ENCODE measurements at places on chromosomes 16 and 17. TPM values are rescaled to one million over a fixed set of nuclear protein-coding genes. Genes with fewer than 3 reads are reported as not detected.

GRCh38 chr17:73462823-73463222, 151.0 kb upstream of the CDC42EP4 start:
- DNase-seq: no peak

DNA sequence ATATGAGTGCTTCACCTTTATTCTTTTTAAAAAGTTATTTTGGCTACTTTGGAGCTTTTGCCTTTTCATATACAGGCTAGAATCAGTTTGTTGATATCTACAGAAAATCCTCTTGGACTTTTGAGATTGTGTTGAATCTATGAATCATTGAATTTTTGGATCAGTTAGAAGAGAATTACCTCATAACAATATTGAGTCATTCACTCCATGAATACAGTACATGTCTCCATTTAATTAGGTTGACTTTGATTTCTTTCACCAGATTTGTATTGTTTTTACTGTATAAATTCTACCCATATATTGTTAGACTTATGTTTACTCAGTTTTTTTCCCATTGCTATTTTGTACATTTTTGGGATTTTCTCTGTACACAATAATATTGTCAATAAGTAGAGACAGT, 54.4 kb downstream of the TAOK1 start:
- DNase-seq: no peak

DNA sequence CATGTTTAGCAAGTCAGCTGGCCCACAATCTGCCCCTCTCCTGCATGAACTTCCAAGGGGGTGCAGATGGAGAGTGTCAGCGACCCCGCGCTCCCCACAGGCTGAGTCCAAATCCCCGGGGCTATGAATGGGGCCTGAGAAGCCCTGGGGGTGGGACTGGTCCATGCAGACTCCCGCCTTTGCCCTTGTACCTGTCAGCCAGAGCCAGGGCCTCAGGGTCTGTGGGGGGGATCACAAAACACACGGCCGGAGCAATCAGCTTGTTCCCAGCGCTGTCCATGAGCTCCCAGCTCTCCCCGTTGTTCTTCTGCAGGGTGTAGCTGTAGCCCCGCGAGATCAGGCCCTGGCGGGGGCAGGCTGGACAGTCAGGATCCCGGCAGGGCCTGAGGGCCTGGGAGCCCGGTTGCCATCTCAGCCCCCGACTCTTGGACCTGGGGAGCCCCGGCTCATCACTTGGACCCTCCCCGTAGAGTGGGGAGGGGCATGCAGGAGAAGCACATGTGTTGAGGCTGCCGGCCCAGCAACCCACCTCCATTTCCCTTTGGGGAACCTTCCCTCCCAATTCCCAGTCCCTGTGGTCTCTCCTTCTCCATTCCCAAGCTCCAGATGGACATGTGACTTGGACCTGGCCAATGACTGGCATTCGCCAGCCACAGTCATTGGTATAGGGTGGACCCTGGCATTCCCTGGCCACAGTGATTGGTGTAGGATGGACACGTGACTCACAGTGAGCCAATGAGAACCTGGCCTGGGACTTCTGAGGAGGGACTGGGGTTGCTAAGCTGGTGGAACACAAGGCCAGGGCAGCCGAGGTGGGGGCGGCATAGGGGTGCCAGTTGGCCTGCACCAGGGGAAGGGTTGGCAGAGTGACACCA, 42.4 kb downstream of the PPL start:
- DNase-seq: no peak

DNA sequence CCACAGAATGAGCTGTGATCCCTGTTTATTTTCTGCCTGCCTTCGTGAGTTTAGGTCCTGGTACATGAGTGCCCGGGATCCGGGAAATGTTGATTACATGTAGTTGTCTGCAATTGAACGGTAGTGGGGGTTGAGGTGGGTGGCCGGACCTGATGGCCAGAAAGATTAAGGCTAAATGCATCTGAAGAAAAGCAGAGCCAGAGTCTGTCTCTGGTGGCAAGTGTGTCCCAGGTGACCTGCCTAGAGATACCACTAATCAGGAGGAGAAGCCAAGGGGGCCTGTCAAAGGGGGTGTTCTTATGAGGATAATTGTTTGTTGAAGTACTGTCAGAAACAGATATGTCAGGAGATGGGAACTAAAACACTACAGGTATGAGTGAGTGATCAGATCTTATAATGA, 154.0 kb upstream of the ASIC2 start:
- DNase-seq: no peak

DNA sequence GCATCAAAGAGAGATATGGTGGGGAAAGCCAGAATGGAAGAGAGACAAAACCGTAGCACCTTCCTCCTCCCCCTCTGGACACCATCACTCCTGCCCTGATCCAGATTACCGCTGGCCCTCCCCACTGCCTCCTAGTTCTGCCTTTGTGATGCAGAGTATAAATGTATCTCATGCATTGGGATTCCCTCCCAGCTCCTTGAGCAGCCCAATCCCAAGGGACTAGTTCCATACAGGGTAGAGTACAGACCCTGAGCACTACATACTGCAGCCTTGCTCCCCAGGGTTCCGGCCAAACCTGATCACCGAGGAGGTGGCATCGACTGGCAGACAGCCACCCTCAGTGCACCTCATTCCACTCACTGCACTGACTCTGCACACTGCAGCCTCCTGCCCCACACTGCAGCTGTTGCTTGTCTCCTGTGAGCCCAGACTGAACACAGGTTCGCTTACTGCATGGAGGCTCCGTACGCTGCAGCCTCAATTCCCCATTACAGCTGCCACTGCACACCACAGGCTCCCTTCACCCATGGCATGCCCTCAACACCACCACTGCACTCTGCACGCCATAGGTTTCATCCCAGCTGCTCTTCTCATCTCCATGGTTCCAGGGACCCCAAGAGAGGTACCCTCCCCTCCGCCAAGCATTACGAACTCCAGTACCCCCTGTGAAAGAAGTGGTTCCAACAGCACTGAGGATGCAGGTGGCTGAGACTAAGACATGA, 1.7 kb upstream of the THRA start:
- DNase-seq: no peak

DNA sequence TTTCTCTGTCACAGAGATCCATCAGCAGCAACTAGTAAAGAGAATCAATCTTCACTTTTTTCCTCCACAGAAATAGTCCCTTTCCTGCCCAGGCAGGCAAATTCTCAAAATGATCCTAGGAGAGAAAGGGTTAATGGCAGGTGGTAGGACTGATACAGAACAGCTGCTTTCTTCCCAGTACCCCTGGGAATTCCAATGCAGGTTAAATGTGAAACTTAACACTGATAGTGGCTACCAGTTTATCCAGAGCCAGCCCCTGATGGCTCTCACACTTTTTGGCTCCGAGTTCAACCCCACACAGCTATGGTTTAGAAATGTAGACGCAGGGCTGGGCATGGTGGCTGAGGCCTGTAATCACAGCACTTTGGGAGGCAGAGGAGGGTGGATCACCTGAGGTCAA, 22.2 kb downstream of the MARVELD3 start:
- DNase-seq: no peak

DNA sequence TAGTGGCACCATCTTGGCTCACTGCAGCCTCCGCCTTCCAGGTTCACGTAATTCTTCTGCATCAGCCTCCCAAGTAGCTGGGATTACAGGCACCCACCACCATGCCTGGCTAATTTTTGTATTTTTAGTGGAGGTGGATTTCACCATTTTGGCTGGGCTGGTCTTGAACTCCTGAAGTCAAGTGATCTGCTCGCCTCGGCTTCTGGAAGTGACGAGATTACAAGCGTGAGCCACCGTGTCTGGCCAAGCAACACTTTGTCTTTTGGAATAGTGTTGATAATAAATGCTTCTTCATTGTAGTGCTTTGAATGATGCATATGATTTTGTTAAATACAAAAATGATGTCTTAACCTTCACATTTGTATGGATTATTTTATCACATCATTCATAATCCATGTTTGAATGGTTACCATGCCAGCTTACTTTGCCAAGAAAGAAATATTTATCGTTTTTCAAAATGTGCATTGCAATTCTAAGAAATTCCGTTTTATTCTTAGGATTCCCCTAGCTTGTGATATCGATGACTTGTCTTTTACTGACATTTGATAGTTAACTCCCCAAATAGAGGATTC, 29.1 kb downstream of the USP10 start:
- no peak for DNase-seq

DNA sequence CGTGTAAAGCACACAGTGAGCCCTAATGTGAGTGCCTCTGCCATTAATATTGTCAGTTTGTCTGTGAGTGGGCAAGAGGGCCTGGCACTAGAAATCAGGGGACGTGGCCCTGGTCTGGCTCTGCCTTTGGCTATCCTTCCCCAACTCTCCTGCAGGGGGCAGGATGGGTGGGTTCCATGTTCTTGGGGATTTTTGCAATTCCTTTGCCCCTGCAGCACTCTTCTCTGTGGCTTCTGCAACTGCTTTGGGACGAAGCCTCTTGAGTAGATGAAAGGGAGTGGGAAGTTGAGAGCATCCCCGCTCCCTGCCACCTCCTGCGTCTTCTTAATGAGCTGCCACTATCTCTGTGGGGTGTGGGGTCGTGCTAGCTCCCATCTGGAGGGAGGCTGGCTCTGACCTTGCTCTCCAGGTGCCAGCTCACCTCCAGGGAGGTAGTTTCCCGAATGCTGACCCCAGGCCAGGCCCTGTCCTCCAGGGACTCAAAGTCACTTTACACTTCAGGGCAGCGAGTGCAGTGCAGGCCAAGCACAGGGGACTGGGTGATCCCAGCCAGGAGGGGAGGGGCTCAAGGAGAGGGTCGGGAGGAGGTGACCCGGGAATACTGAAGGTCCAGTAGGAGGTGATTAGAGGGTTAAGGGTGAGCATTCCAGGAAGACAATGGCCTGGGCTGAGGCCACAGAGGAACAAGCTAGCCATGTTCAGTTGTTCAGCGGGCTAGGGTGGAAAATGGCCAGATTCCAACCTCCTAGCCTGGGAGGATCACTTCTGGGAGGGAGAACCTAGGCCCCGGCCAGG, 121.0 kb upstream of the NLRP1 start:
- DNase-seq: no peak

PERCC1 gene
- total RNA-seq: not detected

METRN gene
- total RNA-seq: 78.9 TPM

CDH1 gene
- total RNA-seq: 2.0 TPM

FKBP10 gene
- total RNA-seq: 26.5 TPM

KLHL10 gene
- total RNA-seq: not detected

BCO1 gene
- 0.27 TPM for total RNA-seq

NXPH3 gene
- 4.6 TPM for total RNA-seq
